ENCODE measurements at places on chromosomes 13 and 19.

- no peak for DNase-seq
These were observed 22.8 kb downstream of the DCLK1 start for GRCh38 chr13:36108342-36108741.

DNA sequence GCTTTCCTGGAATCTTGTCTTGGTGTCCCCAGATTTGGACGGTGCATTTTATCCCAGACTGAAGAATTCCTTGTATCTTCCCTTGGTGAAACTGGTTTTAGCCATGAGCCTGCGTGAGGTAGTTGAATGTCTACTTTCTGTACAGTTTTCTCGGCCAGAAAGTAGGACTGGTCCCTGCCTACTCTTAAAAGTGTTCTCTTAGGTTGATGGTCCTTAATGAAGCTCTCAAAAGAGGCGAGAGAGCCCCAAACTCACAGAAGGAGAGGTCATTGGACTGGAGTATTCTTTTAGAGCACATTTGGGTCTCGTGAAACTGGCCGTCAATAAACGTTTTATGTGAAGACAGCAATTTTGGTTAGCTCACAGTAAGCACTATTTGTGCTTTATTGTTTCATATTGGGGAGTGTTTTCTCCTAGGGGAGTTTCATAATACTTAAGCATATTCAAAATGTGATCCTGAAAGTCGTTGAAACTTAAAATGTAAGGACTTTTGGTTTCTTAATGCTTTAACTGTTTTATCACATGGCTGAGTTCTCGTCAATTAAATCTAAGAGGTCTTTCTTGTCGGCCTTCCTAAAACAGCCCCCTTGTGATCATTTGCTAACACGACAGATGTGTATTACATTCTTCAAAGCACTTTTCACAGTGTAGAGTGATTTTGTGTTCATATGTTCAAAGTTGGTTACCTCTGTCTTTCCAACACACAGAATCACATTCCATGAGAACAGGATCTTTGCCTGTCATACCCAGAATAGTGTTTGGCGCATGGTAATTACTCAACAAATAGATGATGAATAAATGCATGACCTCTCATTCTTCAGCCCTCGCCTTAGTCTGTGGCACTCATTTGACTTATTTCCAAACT lies 889 bp downstream of the GTF2F2 start:
- DNase-seq: no peak

DNA sequence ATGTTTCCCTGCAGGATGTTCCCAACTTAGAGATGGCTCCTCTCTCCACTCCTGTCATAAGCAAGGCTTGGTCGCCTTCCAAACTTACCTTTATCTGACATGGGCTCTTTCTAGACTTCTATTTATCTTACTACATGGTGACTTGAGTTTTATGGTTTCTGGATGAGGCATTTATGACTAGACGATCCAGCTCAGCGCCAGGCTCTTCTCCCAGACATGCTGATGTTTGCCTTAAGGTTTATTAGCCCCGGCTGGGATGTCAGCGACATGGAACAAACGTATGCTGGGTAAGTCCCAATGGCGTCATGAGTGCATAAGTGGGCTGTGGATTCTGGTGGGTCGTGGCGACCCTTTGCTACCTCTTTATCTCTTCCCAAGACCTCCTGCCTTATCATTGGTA lies 39.8 kb upstream of the SLC15A1 start:
- no peak for DNase-seq

GRCh38 chr13:42396501-42396900 lies 124.5 kb downstream of the AKAP11 start:
- DNase-seq: peak; percentile 9

GRCh38 chr19:48641850-48642249 lies 4.1 kb downstream of the CA11 start:
- DNase-seq: no peak

DNA sequence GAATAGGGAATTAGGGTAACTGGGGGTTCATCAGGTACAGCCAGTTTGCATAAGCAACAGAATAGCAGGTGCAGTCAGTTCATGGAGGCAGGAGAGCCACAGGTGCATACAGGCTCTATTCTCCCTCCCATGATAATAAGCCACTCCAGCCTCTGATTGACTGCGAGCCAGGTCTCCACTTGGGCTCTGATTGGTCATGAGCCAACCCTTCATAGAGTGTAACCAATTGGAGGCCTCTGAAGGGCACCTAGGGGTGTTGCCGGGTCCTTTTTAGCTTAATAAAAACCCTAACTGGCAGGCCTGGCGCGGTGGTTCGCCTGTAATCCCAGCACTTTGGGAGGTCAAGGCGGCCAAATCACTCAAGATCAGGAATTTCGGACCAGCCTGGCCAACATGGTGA lies 8.7 kb upstream of the CKM start:
- DNase-seq: no peak

Measured in stimulated activated CD8-positive, alpha-beta memory T cell treated with anti-CD3 and anti-CD28 coated beads, Interleukin-7, amount 100 ng/mL, for 1 hour (primary cell).